Bronchial epithelial cell (primary cell): ENCODE measurements at places on chromosomes 11 and 22. TPM values are rescaled to one million over a fixed set of nuclear protein-coding genes. Genes with fewer than 3 reads are reported as not detected.
A peak's percentile ranks its signal among the peaks of the same experiment; 100 is the strongest.

TNRC6B gene
- total RNA-seq, result 8.3 and 8.4 TPM in 2 replicates

PRAME gene
- total RNA-seq, result not detected in 2 replicates

DNA sequence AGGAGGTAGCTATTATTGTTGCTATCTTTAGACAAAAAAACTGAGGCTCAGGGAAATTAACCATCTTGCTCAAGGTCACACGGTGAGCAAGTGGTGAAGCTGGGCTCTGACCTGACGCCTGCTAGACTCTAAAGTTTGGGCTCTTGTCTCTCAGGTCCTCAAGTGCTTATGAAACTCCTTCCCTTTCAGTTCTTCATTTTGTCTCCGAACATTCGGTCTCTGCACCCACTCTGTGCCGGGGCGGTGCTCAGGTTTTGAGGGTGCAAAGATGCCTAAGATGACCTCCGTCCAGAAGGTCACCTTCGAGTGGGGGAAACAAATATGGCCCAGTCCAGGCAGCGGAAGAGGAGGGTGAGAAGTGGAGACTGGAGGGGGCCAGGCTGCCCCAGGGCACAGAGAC lies 16.0 kb downstream of the OVOL1 start:
- no peak for DNase-seq

DNA sequence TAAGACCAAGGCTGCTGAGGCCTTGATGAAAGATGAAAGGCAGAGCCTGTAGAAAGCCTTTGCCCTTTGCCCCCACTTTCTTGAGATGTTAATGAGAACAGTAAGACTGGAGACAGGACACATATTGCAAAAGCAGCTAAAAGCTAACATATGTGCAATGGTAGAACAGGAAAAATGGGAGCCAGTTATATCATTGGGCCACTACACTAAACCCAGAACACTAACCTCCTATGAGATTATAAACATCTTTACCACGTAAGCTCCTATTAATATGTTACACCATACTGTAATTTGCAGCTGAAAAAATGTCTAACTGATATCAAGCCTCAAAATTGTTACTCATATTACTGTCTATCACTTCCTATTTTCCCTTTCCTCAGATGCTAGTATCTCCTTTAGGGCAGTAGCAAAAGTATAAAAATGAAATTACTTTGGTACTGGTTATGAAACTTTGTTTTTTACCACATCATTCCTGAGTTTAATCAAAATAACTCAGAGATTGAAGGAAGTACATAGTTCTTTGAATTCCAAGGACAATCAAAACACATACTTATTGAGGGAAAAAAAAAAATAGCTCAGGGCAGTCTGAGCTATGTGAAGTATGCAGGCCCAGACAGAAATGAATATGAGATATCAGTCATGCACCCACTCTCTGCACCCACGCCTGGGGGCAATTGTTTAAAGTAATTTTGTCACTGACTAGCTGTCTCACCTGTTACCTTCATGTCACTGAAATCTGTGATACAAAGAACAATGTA lies 9.1 kb downstream of the HPS5 start:
- DNase-seq, result peak; percentile 82

DNA sequence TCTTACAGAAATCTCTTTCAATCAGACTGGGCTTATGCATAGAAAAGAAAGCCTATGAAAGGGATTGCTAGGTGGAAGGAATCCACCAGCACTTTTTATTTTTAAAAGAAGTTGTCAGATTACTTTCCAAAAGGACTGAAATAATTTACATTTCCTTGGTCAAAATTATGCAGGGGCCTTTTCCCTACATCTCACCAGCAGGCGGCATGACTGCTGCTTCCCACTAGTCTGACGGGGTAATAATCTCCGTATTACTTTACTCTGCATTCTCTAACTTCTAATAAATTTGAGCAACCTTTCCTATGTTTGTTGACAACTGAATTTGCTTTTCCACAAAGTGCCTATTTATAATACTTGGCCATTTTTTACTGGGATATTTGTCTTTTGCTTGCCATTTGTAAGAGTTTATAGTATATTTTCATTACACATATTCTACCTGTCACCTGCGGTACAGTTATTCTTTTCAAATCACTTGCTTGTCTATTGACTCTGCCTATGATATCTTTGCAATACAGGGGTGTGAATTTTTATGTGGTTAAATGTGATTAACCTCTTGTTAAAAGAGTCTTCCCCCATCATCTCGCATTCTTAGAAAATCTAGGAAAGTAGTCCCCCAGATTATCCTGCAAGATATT lies 51.9 kb upstream of the USP47 start:
- DNase-seq, result peak; percentile 17

GRCh38 chr11:130801333-130802122 lies 114.8 kb downstream of the SNX19 start:
- no peak for DNase-seq
